Upper lobe of right lung (tissue), 1 donor: ENCODE measurements at places on chromosomes 1 and 21. TPM values are rescaled to one million over a fixed set of nuclear protein-coding genes. Genes with fewer than 3 reads are reported as not detected.

DNA sequence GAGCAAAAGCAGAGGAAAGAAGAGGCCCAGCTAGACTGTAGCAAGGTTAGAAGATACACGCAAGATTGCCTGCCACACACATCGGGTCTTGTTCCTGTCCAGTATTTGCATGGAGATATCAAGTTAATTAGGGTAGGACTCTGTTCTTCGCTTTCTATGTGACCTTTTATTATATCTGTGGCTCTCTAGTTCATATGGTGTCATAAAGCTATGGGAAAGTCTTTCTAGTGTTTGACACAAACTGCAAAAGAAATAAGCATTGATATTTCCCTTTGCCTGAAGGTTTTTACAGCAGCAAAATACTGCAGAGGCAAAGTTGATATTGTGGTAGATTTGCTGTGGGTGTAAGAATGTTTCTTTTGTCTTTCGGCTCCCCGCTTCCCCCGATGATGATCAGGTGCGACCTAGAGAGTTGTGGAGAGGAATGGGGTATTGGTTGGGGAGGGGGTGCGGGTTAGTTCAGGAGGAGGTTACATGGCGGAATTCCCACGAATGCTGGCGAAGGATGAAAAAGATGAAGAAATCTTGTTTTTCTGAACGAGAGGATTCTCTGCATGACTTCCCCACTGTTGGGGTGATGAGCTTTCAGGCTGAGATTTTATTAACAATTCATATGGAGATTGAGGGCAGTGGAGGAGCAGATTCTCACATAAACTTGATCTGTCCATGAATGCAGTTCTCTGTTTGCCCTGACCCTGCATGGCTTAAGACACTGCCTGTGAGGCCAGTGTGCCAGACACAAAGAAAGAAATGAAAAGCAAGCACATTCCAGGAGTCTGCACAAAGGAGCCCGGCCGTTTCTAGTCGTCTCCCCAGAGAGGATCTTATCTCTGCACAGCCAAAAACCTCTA, 550.2 kb downstream of the USP25 start:
- no peaks in the 10 kb centered on the region for H3K27me3 ChIP-seq
- peak overlapping the region; percentile 52 for H3K27ac ChIP-seq
- H3K36me3 ChIP-seq = no peaks in the 10 kb centered on the region
- no peaks in the 10 kb centered on the region for H3K4me1 ChIP-seq
- DNase-seq = no peak

- no peak for DNase-seq
- peak overlapping the region; percentile 59 for H3K4me3 ChIP-seq
- peaks cover 19% of the 10 kb centered on the region for H3K4me1 ChIP-seq
- no peak overlapping the region for H3K27ac ChIP-seq
Observed at GRCh38 chr1:26162220-26162709, 3.4 kb downstream of the FAM110D start.

- DNase-seq = no peak
- no peaks in the 10 kb centered on the region for H3K4me1 ChIP-seq
- no peak overlapping the region for H3K27ac ChIP-seq
Observed at GRCh38 chr1:217983051-217983375, 302.1 kb upstream of the RRP15 start.

GRCh38 chr1:56065729-56066128, 513.6 kb downstream of the PLPP3 start:
- no peak for DNase-seq
- H3K27me3 ChIP-seq = no peaks in the 10 kb centered on the region
- no peaks in the 10 kb centered on the region for H3K36me3 ChIP-seq
- no peak overlapping the region for H3K27ac ChIP-seq
- H3K4me3 ChIP-seq = no peak overlapping the region

- H3K27me3 ChIP-seq = no peaks in the 10 kb centered on the region
- no peaks in the 10 kb centered on the region for H3K4me1 ChIP-seq
- DNase-seq = no peak
- no peak overlapping the region for H3K27ac ChIP-seq
- H3K4me3 ChIP-seq = no peak overlapping the region
Observed at GRCh38 chr21:22346576-22346975, 1348.4 kb downstream of the NCAM2 start.

GRCh38 chr1:103107741-103108375, 464 bp downstream of the COL11A1 start:
- H3K4me1 ChIP-seq = no peaks in the 10 kb centered on the region
- H3K27me3 ChIP-seq = no peaks in the 10 kb centered on the region
- H3K4me3 ChIP-seq = peak overlapping the region; percentile 28
- DNase-seq = no peak

GRCh38 chr1:75707191-75707590, 17.3 kb upstream of the ACADM start:
- no peak for DNase-seq
- H3K27me3 ChIP-seq = no peaks in the 10 kb centered on the region
- H3K4me1 ChIP-seq = no peaks in the 10 kb centered on the region
- H3K36me3 ChIP-seq = no peaks in the 10 kb centered on the region

- DNase-seq = no peak
Observed at GRCh38 chr1:20207546-20207945, 21.2 kb upstream of the PLA2G2C start.

- H3K36me3 ChIP-seq = no peaks in the 10 kb centered on the region
- no peak overlapping the region for H3K27ac ChIP-seq
- no peaks in the 10 kb centered on the region for H3K27me3 ChIP-seq
- no peaks in the 10 kb centered on the region for H3K4me1 ChIP-seq
- DNase-seq = no peak
Observed at GRCh38 chr1:192587386-192588266, 12.1 kb downstream of the RGS1 start.

DNA sequence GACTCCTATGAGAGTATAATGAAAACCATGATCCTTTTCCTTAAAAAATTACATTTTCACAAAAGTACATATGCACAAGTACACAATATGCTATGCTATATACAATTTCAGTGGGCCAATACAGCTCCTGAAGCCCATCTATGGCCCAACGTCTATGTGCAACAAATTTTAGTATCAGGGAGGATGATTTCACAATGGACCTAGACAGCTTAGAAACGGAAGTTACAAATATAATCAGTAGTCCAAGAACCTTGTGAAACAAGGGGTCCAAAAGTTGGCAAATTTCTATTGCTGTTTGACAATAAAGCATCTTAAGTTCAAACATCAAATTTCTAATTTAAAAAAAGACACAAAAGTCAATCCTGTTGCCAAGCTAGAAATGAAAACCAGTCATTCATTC, 87.0 kb downstream of the DPYD start:
- no peak overlapping the region for H3K27ac ChIP-seq
- H3K4me1 ChIP-seq = no peaks in the 10 kb centered on the region
- H3K27me3 ChIP-seq = no peaks in the 10 kb centered on the region
- no peak overlapping the region for H3K4me3 ChIP-seq

DNA sequence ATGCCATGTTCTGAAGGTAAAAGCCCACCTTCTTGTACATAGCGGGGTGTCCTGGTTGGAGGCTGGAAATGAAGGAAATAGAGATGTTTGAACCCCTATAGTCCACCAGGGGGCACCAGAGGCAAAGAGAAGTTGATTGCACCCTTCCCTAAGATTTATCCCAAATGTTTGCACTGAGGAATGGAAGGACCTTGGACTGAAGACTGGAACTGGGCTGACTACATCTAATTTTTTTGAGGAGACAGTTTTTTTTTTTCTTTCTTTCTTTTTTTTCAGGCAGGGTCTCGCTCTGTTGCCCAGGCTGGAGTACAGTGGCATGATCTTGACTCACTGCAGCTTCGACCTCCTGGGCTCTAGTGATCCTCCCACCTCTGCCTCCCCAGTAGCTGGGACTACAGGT, 55.3 kb upstream of the EIF4G3 start:
- H3K4me3 ChIP-seq = no peak overlapping the region
- H3K36me3 ChIP-seq = peaks cover 60% of the 10 kb centered on the region
- no peaks in the 10 kb centered on the region for H3K27me3 ChIP-seq
- DNase-seq = no peak
- H3K4me1 ChIP-seq = no peaks in the 10 kb centered on the region
- no peak overlapping the region for H3K27ac ChIP-seq

DNA sequence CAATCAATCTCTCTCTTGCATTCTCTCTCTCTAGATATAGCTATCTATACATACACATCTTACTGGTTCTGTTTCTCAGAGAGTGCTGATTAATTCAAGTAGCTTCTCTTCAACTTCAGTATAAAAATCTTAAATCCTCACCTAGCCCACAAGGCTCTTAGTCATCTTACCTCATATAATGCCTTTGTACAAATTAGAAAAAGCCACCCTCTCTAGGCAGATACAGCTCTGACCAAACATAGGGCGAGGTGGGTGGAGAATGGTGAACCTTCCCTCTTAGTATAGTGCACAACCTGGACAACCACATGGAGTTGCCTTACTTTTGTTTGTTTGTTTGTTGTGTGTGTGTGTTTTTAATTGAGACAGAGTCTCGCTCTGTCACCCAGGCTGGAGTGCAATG, 5.1 kb upstream of the INAVA start:
- no peaks in the 10 kb centered on the region for H3K36me3 ChIP-seq
- H3K4me1 ChIP-seq = peaks cover 17% of the 10 kb centered on the region
- H3K4me3 ChIP-seq = no peak overlapping the region

GRCh38 chr1:41764656-41765055, 154.1 kb downstream of the HIVEP3 start:
- no peaks in the 10 kb centered on the region for H3K36me3 ChIP-seq
- no peak overlapping the region for H3K4me3 ChIP-seq
- no peak for DNase-seq
- peak overlapping the region; percentile 11 for H3K27ac ChIP-seq
- H3K27me3 ChIP-seq = no peaks in the 10 kb centered on the region

DNA sequence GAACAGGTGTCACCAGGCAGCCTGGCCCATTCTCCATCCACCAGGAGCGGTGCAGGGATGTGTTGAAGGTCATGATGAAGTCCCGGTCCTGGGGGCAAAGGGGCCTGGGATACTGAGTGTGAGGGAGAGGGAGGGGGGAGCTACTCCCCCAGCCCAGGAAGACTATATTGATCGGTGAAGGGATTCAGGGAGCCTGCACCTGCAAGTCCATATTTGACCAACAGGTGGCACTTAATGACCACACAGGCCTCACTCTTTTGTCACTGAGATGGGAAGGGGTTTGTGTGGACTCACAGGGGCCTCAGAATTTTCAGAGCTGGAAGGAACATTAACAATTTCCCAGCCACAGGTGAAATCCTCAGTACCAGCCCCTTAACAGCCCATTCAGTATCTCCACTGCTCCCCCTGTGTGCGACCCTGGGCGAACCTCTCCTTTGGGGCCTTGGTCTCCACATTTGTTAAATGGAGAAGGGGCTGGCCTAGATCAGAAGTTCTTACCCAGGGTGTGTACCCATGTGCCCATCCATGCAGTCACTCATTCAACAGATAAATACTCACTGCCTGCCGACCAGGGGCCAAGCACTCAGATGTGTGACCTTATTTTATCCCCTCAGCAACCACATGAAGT, 55.6 kb downstream of the NKAIN1 start:
- H3K27me3 ChIP-seq = peaks cover 17% of the 10 kb centered on the region
- no peak for DNase-seq
- H3K4me3 ChIP-seq = no peak overlapping the region
- H3K4me1 ChIP-seq = peaks cover 14% of the 10 kb centered on the region
- H3K27ac ChIP-seq = no peak overlapping the region
- H3K36me3 ChIP-seq = no peaks in the 10 kb centered on the region

GRCh38 chr1:183632964-183633363, 2.6 kb downstream of the ARPC5 start:
- peak overlapping the region; percentile 88 for H3K4me3 ChIP-seq
- H3K27me3 ChIP-seq = no peaks in the 10 kb centered on the region
- peaks cover 38% of the 10 kb centered on the region for H3K36me3 ChIP-seq

GRCh38 chr1:47175227-47175934, 14.5 kb downstream of the PDZK1IP1 start:
- no peak overlapping the region for H3K4me3 ChIP-seq
- H3K27me3 ChIP-seq = no peaks in the 10 kb centered on the region
- DNase-seq = peak; percentile 61
- no peaks in the 10 kb centered on the region for H3K36me3 ChIP-seq
- peaks cover 11% of the 10 kb centered on the region for H3K4me1 ChIP-seq

DNA sequence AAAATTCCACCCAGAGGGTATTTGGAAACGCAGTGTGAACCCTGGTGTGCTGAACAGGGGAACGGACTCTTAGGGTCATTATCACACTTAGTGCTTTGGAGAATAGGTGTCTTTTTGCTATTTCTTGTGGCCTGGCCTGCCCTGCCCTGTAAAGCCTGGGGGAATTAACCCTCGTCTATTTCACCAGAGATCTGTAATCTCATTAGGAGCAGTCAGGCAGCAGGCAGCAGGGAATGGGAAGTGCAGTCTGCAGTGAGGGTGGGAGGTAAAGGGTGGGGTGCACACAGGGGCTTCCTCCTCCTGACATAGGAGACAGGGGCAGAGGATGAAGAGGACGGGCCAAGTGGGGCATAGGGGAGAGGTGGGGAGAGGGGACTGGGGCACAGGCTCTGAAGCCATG, 1.1 kb upstream of the SLC1A7 start:
- no peaks in the 10 kb centered on the region for H3K27me3 ChIP-seq
- peaks cover 34% of the 10 kb centered on the region for H3K4me1 ChIP-seq
- H3K36me3 ChIP-seq = no peaks in the 10 kb centered on the region

DNA sequence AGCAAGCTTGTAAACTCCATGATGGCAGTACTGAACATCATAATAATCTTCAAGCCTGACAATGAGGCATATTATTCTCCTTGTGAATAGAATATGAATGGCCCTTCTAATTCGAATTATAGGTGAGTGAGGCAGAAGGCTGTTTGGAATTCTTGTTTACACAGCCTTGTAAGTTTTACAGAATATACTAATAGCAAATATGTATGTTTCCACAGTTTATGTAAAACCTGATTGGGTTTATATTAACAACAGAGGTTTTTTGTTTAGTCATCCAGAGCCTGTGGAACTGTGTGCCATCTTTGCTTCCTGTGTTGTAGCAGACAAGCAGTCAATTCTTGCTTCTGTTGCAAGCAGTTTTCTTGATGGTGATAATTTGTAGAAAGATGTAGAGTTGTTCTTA, 8.0 kb downstream of the OSBPL9 start:
- H3K27me3 ChIP-seq = no peaks in the 10 kb centered on the region
- no peak for DNase-seq
- H3K27ac ChIP-seq = no peak overlapping the region
- peaks cover 15% of the 10 kb centered on the region for H3K4me1 ChIP-seq

HES4 gene
- 26.8 TPM for total RNA-seq

CFHR3 gene
- total RNA-seq = 0.23 TPM

PKLR gene
- not detected for total RNA-seq

DDOST gene
- 161 TPM for total RNA-seq

OPRD1 gene
- total RNA-seq = not detected

CFAP141 gene
- total RNA-seq = not detected

ADCY10 gene
- total RNA-seq = 0.29 TPM

B3GALT5 gene
- not detected for total RNA-seq

KRTAP19-3 gene
- not detected for total RNA-seq

AGT gene
- total RNA-seq = 1.8 TPM

HIPK1 gene
- 77.8 TPM for total RNA-seq

THEM5 gene
- total RNA-seq = not detected
